Hematopoietic multipotent progenitor cell treated with erythropoietin and hydrocortisone succinate and interleukin-3 and kit ligand, for 15 days (in vitro differentiated cells): ENCODE measurements at places on chromosomes 12 and 14.
A peak's percentile ranks its signal among the peaks of the same experiment; 100 is the strongest.

DNA sequence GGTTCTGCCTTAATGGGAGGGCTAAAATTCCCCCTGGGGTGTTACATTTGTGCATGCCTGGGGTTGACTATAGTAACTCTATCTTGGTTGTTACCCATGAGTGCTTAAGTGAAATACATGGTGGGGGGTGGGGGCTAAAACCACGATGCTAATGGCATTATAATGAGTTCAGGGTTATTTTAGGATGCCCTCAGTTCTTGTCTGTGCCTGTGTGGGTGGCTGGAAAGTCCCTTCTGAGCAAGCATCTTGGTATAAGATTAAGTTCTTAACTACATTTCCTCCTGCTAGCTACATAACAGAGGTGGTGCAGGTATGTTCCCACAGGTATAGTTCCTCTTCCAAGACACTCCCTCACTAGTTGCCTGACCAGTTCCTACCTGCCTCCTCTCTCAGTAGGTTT is 822.3 kb downstream of the LRFN5 start:
- no peak for DNase-seq

- no peak for DNase-seq
Measured at GRCh38 chr12:82723093-82723492, 36.4 kb downstream of the TMTC2 start.

DNA sequence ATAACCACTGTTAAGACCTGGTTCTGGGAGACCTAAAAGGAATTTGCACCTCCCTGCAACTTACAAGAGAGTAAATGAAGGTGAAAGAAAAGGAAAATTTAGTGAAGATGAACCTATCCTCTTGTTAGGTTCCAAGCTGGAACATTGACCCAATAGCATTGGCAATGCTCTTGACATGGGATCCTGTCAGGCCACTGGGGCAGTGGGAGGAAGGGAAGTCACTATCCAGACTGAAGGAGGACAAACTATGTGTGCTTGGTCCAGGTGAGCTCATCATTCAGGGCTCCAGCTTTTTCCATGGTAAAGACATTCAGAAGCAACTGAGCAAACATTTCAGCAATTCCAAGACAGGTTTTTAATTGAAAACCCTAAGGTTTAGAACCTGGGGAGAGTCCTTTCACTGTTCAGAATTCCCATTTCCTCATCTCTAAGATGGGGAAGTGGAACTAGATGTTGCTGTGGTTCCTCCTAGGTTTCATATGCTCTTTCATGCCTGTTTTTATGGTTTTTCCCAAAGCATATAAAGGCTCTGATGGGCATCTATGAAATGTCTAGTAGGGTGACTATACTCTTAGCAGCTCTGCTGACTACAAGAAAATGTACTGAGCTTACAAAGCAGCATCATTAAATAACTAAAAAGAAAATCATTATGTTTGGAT is 33.1 kb downstream of the MAPK1IP1L start:
- DNase-seq: no peak

- no peak for DNase-seq
Measured at GRCh38 chr14:26233118-26233517, 364.7 kb downstream of the NOVA1 start.

- DNase-seq: no peak
Measured at GRCh38 chr12:45928309-45928708, 62.1 kb downstream of the SCAF11 start.

DNA sequence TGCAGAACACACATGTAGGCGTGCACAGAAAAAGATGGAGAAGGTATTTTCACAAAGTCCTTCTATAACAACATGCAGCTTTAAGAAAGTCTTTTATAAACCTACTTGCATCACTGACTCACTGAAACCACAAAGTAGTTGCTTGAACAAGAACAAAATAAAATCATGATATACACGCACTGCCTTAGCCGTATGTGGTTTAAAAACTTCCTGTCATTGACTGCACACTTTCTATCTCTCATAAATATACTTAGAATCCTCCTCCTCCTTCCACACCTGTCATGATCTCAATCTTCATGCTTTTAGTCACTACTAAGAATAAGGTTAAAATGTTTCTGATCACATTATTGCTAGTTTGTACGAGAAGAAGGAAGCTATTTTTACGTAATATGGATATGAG is 31.8 kb upstream of the RAD51AP1 start:
- DNase-seq: no peak

GRCh38 chr14:21014761-21015190 is 10.1 kb downstream of the NDRG2 start:
- DNase-seq: peak; percentile 82
